ENCODE measurements at places on chromosomes 4 and X.

DNA sequence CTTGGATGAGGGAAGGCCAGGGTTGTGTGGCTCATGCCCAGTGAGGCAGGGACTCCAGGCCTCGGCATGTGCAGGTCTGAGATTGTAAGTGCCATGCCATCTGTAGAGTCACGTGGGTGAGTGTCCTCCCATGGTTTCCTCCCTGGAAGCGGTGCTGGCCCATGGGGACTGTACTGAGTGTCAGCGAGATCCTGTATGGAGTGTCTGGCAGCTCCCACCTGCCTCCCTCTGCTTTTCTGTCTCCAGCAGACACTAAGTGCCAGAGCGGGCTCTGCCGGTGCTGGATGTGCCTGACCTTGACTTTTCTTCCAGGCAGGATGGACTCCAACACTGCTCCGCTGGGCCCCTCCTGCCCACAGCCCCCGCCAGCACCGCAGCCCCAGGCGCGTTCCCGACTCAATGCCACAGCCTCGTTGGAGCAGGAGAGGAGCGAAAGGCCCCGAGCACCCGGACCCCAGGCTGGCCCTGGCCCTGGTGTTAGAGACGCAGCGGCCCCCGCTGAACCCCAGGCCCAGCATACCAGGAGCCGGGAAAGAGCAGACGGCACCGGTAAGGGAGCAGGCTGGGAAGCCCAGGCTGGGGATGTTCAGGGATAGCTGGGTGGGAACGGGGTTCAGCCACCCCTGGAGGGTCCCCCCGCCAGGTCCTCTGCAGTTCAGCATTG, 7.6 kb downstream of the WFS1 start:
- no peak for DNase-seq

- no peak for DNase-seq
Measured at GRCh38 chr4:35925806-35926205, 318.5 kb downstream of the ARAP2 start.

GRCh38 chrX:9587642-9588041, 122.8 kb downstream of the TBL1X start:
- DNase-seq, result no peak

GRCh38 chr4:28009541-28009940, 1148.9 kb downstream of the STIM2 start:
- DNase-seq, result no peak

DNA sequence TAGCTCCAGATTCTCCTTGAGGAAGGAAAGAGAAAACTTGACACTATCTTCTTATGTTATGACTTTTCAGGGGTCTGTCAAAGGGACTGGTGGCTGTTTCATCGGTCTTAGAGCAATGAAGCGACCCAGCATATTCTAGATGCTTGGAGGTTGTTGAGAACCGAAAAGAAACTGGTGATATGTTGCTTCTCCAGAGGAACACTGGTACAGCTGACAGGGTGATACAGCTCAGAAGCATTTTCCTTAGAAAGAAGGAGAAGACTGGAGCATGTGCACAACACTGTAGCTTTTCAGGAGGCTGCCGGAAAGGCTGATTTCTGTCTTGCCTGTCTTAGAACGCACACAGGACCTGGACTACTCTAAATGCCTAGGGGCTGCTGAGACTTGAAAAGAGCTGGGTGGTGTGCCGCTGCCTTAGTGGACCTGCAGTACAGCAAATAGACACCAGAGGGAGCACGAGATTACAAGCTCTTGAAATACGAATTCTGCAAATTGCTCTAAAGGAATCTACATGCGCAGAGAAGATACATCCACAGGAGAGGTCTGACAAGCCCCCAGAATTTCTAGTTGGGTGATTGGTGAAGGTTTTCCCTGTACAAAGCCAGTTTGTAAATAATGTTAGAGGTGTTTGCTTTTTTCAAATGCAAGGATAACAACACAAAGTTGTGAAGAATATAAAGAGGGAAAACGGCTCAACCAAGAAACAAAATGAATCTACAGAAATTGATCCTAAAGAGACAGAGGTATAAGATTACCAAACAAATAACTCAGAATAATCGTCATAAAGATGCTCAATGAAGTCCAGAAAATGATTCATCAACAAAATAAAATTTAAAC, 223.1 kb upstream of the DMD start:
- DNase-seq, result peak; percentile 45

GRCh38 chr4:133186845-133187244, 37.8 kb downstream of the PCDH10 start:
- DNase-seq, result no peak

DNA sequence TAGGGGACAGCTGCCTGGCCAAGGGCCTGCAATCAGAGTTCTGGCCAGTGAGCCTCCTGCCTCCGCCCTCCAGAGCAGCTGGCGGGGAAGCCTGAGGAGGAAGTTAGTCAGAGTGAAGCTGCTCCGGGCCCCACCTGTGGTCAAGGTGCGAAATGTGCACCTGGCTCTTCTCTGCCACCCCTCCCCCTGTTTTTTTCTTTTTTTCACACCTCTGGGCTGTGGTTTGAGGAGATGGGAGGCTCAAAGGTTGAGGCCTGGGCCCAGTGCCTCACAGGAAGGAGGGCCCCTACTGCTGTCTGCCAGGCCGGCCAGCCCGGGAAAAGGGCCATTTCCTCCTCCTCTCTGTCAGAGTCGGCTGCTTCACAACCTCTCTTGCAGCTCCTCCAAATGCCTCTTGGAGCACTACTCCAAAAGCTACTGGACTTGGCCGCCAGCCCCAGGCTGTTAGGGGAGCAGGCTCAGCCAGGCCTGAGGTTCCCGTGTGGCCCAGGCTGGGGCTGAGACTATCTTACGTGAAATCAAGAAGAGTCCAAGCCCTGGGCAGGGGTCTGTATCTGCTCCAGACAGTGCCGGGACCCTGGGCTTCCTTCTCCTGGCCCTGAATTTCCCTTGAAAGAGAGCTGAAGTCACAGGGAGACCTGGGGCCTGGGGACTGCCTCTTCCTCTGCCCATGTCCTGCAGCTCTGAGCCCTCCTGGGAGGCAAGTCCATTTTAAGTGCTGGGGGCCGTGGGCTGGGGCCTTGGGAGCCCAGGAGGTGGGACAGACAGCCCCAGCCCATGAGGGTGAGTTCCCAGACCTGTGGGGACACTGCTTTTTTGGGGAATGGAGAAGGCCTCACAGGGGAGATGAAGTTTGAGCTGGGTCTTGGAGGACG, 4.5 kb upstream of the CXCR3 start:
- DNase-seq, result peak; percentile 69

GRCh38 chr4:81965454-81965853, 408.3 kb downstream of the HNRNPD start:
- DNase-seq, result no peak

DNA sequence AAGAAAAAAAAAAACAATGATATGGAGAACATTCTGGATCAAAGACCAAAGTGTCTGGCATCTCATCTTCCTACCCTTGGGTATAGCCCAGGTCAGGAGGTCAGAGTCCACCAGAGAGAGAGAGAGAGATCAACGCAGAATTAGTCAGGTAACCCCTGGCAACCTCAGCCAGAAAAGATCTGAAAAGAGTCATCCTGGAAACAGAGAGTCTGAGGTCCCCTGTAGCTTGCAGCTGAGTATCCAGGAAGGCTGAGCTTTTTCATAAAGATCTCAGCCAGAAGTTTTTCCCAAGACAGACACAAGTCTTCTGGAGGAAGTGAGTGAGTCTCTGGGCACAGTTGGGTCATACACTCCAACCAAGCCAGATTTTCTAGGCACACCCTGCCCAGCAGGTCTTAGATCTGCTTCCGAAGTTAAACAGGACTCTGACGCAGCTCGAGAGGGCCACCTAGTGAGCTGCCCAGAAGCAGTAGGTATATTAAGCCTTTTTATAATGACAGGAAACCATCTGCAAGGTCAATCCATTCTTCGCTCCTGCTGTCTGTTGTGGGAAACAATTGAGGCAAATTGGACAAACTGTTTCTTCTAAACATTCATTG, 35.7 kb downstream of the ACE2 start:
- DNase-seq, result peak; percentile 3

DNA sequence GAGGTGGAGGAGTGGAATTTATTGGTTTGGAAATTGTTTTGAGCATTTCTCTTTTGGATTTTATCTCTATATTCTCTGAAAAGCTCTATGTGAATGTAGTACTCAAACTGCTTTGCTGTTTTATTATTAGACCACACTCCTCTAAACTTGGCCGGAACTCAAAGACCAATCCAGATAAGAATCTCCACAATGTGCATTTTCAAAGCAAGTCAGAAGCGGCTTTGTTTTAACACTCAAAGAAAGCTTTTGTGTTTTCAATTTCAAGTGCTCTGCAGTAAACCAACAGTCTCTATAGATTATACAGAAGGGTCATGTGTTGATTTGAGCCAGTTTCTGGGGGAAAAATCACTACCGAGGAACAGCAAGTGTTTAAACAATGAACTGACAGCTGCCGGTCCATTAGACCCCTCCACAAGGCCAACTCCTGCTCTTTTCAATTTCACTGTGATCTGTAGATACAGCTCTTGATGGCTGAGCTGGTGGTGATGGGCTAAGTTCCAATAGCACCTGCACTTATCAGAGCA, 79.4 kb downstream of the FTHL17 start:
- no peak for DNase-seq

DNA sequence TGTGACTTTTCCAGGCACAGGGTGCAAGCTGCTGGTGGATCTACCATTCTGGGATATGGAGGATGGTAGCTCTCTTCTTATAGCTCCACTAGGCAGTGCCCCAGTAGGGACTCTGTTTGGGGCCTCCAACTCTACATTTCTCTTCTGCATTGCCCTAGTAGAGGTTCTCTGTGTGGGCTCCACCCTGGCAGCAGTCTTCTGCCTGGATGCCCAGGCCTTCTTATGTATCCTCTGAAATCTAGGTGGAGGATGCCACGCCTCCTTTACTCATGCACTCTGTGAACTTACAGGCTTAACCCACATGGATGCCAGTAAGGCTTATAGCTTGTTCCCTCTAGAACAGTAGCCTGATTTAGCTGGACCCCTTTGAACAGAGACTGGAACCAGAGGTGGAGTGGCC, 20.9 kb upstream of the EREG start:
- no peak for DNase-seq
